ENCODE measurements at places on chromosomes 6 and 20.

DNA sequence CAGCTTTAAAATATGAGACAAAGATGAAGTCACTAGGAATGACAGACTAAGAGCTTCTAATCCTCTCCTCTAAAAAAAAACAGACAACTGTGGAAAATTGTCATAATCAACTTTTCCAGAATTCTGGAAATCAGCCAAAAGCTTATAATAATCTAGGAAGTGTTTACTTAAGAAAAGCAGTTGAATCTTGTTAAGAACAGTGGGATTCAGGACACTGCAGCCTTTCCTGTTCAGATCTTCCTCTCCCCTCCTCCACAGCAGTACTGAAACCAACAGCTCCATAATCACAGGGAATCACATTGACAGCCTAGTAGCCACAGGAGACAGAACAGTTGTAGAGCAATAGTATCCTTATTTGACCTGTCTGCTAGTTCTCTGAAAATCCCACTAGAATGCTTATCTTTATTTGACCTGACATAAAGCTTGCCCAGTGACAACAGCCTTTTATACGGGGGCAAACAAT lies 41.6 kb downstream of the IBTK start:
- DNase-seq = no peak

GRCh38 chr20:48241482-48241881 lies 456.2 kb upstream of the SULF2 start:
- no peak for DNase-seq

DNA sequence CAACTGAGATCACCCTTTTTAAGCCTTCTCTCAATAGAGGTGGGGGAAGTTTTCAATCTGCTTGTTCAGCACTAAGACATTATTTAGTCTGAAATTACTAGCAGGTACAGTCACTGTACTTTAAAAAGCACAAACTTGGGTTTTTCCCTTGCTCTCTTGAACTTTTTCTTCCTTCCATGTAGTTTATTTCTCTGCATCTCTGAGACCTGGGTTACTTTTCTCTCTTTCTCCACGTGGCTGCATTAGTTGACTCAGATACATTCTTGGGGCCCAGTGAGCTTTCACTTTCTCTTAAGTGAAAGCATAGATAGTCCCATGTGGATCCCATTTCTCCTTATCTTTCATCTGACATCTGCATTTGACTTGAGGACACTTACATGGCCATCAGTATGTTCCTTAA lies 433.9 kb upstream of the MAP3K7 start:
- DNase-seq = no peak

DNA sequence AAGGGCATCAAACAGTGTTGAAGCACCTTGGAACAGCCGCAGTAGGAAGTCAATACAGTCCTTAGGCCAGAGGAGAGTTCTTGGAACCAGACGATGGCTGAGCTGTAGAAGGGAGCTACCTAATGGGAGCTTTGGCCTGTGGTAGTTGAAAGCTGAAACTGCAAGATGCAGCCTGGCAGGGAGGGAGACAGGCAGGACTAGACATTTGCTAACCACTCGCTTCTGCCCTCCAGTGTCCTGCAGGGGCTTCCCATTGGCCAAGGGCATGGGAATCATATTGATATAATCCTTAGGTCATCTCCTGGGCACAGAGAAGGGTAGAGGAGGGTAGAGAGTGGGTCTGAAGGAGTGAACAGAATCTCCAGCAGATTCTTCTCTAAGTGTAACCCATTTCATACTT lies 60.4 kb downstream of the TPD52L1 start:
- DNase-seq = no peak

- DNase-seq = peak; percentile 94
Measured at GRCh38 chr20:46458866-46459750, 52.7 kb upstream of the ELMO2 start.

- DNase-seq = no peak
Measured at GRCh38 chr6:105087571-105088211, 92.1 kb downstream of the POPDC3 start.

DNA sequence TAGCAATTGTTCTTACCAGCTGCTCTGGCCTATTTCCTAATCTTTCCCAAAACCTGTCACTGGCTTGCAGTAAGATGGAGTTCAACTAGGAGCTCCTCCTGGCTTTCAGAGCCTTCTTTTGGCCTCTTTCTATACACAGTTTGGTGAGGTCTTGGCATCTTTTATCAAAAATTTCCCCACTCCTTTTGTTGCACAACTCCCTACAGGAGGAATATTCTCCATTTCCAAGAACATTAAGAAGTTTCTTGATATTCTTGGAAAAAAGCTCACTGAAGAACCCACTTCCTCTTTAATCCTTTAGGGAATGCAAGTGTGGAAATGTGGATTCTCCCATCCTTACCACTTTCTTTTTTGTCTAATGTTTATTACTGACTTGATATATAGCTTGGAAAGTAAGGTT lies 171.3 kb upstream of the KCNK16 start:
- no peak for DNase-seq

Data from WTC11 (cell line).